PC-3 (cell line): ENCODE measurements at places on chromosomes 1 and 21. TPM values are rescaled to one million over a fixed set of nuclear protein-coding genes. Genes with fewer than 3 reads are reported as not detected.

The MATN1 gene
- 0.63 TPM in 1 of 2 replicates, not detected in the other for total RNA-seq

The PKLR gene
- not detected in 2 replicates for total RNA-seq

The NID1 gene
- 11.1 and 13.1 TPM in 2 replicates for total RNA-seq

The SLAMF6 gene
- not detected in 2 replicates for total RNA-seq

The KRTAP21-2 gene
- total RNA-seq: not detected in 2 replicates
